ENCODE measurements at places on chromosomes 4 and X. TPM values are rescaled to one million over a fixed set of nuclear protein-coding genes. Genes with fewer than 3 reads are reported as not detected.

MUC7 gene
- total RNA-seq, result not detected

DNA sequence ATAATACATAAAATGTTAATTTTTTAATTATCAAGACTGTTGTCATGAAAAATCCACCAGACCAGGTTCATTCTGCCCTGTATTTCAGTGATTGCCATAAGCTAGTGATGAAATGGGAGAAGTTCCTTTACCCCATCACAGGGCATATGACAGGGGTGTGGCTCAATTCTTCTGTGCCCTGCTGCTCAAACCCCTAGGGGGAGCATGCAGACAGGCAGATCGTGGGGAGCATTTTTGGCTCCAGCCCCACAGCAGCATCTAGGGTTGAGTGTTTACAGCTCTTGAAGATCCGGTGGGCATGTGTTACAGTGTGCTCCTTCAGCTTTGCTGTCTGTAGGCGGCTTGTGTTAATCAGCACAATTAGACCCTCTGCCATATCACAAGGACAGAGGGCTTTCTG, 700.7 kb downstream of the PCDH18 start:
- DNase-seq, result no peak

- DNase-seq, result no peak
Observed at GRCh38 chrX:153925387-153925738, 701 bp downstream of the ARHGAP4 start.

GRCh38 chr4:60847614-60848013, 352.5 kb upstream of the ADGRL3 start:
- DNase-seq, result no peak

NRK gene
- total RNA-seq, result 5.0 TPM

- DNase-seq, result no peak
Observed at GRCh38 chr4:185384930-185385331, 10.8 kb downstream of the LRP2BP start.

SSX3 gene
- not detected for total RNA-seq

DNA sequence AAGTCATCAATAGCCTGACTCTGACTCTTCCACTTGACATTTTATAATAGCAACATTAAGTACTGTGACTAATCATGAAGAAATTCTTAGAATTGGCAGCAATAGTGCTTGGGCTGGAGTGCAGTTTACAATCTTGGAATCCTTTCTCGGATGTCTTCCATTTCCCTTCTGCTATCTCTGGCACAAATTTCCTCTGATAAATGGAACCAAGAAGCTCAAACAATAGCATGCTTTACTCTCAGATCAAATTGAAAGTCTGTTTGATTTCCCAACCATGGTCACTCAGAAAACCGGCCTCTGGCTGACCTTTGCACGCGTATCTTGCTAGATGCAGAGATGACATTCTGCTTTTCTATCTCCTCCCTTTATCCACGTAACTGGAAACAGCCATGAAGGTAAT, 99.0 kb upstream of the SPANXC start:
- peak; percentile 2 for DNase-seq

DNA sequence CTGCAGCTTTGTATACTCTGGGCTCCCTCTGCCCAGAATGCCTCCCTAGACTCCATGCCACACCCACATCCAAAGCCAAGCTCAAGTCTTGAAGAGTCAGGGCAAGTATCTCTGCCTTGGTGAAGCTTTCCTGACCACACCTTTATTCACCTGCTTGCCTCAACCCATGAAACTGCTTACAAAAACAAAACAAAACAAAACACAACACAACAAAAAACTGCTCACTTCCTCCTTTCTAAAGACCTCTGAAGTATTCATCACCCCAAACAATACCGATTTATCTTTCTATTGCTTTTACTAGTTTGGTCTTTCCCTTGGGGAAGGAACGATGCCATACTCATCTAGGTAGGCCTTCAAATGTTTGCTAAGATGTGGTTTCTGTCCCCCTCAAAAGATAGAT, 45.0 kb downstream of the TMEM165 start:
- no peak for DNase-seq

DNA sequence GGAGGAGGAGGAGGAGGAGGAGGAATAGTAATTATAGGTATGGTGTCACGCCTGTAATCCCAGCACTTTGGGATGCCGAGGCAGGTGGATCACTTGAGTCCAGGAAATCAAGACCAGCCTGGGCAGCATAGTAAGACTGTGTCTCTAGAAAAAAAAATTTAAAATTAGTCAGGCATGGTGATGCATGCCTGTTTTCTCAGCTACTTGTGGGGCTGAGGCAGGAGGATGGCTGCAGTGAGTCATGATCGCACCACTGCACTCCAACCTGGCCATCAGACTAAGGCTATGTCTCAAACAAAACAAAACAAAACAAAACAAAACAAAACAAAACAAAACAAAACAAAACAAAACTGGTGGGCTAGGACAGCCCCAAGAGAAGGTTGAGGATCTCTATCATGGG, 3.0 kb downstream of the STARD8 start:
- no peak for DNase-seq

- DNase-seq, result peak; percentile 72
Observed at GRCh38 chr4:132299841-132300240, 849.3 kb upstream of the PCDH10 start.

CD38 gene
- 8.9 TPM for total RNA-seq

- DNase-seq, result no peak
Observed at GRCh38 chr4:23887989-23888388, 1.9 kb downstream of the PPARGC1A start.

DNA sequence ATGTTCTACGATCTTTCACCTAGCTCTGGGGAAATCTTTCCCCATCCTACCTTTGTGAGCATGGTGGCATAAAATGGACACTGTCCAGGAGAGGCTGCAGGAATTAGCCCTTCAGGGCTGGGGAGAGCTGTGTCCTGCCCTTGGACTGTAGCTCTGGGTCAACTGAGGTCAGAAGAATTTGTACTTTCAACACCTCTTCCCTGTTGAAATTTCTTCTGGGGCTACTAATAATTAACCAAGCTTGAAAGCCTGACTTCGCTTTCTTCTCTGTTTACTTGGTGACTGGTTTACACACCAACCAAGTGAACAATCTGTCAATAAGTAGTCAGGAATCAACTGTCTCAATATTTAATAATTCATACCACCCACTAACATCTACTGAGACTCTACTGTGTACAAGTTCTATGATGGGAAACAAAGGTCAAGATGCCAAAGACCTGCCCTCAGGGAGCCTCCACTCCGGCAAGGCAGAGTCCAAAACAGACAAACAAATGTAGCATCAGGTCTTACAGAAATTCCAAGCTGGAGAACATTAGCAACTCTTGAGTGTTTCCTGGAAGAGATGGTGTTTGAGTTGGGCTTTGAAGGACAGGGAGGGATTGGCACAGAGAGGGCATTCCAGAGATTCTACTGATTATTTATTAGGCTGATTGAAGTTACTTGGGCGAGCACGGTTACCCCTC, 113.1 kb downstream of the ENPP6 start:
- DNase-seq, result no peak

- no peak for DNase-seq
Observed at GRCh38 chr4:6943885-6944225, 34.2 kb downstream of the TBC1D14 start.

PWWP3B gene
- total RNA-seq, result 1.4 TPM

- no peak for DNase-seq
Observed at GRCh38 chrX:10166248-10166716, 9.5 kb downstream of the CLCN4 start.

Measured in kidney (tissue), 22 donors.